DMS153 (cell line): ENCODE measurements at places on chromosomes 6 and 20.
A peak's percentile ranks its signal among the peaks of the same experiment; 100 is the strongest.

- DNase-seq = no peak
These were observed 264.2 kb downstream of the SYNE1 start for GRCh38 chr6:152372945-152373344.

DNA sequence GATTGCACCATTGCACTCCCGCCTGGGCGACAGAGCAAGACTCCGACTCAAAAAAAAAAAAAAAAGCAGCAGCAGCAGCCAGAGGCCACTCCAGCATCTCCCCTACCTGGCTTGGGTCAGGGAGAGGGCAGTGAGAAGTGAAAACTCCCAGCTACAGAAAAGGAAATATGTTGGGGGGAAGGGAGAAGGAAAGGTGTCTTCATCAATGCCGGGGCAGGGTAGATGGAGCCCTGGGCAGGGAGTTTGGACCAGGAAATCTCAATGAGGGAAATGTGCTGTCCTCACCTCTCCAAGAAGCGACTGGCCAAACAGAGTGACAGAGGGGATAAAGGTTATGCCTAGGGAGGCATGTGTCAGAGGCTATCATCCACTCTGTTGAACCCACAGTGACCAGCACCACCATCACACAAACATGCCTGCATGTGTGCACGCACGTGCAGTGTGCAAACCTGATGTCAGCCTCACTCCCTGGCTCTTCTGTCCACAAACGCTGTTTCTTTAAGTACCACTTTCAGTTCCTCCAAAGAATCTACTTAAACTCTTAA is 887 bp upstream of the AIF1 start:
- no peak for DNase-seq

- DNase-seq = no peak
These were observed 236.5 kb downstream of the GMPR start for GRCh38 chr6:16474772-16475493.

- DNase-seq = no peak
These were observed 232.5 kb downstream of the LAMA2 start for GRCh38 chr6:129115471-129115870.

DNA sequence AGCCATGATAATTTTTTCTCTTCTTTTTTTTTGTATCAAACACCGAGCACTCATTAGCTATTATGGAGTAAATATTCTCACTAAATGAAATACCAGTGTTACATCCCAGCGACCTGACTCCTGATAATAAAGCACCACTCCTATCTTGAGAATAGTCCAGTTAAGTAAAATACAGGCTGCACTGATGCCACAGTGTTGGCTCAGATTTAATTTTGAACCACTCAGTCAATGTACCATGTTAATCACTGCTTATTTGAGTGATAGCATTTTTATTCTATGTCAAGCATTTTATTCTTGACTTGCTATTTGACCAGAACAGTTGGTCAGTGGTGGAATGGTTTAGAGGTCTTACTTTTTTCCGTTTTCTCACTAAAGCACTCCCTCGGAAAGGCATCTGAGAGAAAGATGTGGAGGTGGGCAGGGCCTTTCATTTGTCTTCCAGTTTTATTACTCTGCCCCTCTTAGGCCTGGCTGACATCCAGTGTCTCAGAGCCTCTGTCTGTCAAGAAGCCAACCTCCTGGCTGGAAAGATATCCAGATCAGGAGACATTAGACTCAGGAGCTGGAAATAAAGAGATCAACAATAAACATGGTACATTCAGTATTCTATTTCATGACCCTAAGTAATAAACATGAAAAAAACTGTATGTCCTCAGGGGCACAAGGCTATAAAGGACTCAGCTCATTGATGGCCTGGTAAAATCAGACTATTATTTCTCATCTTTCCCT is 457.8 kb downstream of the EPM2A start:
- no peak for DNase-seq

- no peak for DNase-seq
These were observed 971 bp downstream of the RBCK1 start for GRCh38 chr20:408843-409696.

DNA sequence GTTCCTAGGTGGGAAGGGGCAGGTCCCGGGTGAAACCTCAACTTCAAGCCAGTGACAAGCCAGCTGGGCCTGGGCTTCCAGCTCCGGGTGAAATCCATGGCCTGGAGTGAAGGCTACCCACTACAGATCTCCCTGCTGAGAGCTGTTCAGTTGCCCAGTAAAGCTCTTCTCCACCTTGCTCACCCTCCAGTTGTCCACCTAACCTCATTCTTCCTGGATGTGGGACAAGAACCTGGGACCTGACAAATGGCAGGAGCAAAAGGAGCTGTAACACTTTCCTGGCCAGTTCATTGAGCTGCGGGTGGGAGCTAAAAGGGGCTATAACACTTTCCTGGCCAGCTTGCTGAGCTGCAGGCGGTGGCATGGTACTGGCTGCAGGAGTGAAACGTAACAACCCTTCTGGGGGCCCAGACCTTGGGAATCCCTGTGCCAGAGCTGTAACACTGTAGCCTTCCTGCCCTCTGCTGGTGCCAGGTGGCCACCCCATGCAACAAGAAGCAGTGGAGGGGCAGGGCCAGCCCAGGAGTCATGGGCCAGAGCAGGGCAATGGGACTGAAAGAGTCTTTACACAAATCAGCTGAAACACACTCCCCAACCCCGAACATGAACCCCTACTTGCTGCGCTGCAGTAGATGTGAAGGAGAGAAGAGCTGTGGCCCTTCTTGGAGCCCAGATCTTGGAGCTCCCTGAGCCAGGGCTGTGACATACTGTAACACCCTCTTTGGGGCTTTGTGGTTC is 3.6 kb upstream of the HINT3 start:
- DNase-seq = no peak

DNA sequence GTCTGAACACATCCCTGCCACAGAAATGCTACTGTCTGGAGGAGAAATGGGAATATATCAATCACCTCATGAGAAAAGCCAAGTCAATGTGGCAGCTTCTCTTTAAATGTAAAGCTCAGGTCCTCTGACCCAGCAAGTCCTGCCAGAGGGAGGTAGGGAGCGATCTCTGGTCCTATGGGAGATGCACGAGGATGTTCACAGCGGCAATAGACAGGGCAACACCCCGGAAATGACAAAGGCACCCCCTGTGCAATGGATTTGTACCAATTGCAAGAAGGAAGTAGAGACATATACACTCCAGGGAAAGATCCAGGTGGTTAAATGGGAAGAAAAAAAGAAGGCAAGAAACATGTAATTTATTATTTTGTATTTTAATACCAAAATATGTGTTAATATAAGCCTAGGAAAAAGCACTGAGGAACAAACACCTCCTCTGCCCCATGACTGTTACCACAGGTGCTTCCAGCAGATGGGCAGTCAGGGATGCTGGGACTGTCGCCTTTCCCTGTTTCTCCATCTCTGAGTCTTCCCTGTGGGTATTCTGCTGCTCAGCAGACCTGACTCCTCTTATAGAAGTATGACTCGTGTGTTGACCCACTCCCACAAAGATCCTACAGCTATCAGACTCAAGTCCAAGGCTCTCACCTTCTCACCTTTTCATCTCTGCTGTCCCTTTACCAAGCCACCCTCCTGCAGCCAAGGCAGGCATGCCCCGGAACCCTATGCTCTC is 20.8 kb downstream of the ATP9A start:
- DNase-seq = peak; percentile 49
